T-helper 17 cell (primary cell): ENCODE measurements at places on chromosomes 3 and 15.

DNA sequence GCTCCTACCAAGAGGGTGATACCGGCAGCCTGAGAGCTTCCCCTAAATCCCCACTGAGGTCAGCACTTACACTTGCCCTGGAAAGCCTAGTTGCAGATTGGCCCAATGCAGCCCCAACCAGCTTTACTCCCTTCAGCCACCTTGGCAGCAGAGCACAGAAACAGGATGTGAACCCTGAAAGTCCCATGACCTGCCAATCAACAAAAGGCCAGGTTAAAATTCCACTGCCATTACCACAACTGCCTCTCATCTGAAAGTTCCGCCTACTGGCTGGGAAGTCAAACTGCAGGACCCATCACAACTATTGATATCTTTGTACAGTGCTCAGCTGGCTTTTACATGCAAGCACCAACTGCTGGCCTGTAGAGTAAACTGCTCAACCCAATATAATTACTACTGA lies 156.2 kb downstream of the ZMAT3 start:
- DNase-seq: no peak

GRCh38 chr3:24060055-24060454 lies 115.0 kb downstream of the NR1D2 start:
- DNase-seq: no peak

- no peak for DNase-seq
Measured at GRCh38 chr3:124033360-124034015, 41.6 kb upstream of the ROPN1 start.

- DNase-seq: peak; percentile 85
Measured at GRCh38 chr3:196711838-196712513, at the start of the genes CEP19 and PIGX. Gene CEP19, minus strand, starts transcription at chr3:196712250. Its CDS starts 3,593 bp downstream, at chr3:196708657. Gene PIGX, plus strand, starts transcription at chr3:196712377.

DNA sequence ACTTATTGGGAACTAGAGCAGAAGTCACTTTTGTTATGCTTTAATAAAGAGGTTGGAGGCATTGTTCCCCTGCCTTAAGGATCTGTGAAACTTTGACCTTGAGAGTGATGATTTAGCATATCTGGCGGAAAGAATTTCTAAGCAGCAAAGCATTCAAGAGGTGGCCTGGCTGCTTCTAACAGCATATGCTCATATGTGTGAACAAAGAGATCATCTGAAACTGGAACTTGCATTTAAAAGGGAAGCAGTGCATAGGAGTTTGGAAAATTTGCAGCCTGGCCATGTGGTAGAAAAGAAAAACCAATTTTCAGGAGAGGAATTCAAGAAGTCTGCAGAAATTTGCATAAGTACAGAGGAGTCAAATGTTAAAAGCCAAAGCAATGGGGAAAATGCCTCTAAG lies 56.4 kb upstream of the GOLIM4 start:
- DNase-seq: no peak
